Left cardiac atrium (tissue), 4 donors: ENCODE measurements at places on chromosomes 16 and 17.
A peak's percentile ranks its signal among the peaks of the same experiment; 100 is the strongest.

GRCh38 chr17:68356949-68357455, 65.7 kb downstream of the ARSG start:
- DNase-seq: no peak

DNA sequence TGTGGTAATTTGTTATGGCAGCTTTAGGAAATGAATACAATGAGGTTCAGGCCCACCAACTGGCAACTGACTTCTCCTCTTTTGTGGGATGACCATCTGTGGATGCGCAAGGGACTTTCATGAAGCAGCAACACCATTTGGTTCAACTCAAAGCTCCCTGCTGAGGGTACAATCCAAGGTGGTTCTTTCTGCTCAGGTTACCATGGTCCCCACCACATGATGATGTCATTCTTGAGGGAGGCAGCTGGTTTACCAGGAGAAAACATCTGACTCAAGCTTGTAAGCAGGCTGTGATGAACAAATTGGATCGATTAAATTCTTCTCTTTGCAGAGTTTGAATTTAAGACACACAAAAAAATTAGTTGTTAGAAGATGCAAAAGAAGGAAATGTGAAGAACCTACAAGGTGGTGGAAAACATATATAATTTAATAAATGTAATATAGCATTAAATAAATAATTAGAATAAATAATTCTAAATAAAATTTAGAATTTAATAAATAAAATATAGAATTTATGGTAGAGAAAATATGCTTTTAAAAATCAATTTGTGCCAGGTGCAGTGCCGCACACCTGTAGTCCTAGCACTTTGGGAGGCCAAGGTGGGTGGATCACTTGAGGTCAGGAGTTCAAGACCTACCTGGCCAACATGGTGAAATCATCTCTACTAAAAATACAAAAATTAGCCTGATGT, 67.6 kb upstream of the ANKFN1 start:
- no peak for DNase-seq

DNA sequence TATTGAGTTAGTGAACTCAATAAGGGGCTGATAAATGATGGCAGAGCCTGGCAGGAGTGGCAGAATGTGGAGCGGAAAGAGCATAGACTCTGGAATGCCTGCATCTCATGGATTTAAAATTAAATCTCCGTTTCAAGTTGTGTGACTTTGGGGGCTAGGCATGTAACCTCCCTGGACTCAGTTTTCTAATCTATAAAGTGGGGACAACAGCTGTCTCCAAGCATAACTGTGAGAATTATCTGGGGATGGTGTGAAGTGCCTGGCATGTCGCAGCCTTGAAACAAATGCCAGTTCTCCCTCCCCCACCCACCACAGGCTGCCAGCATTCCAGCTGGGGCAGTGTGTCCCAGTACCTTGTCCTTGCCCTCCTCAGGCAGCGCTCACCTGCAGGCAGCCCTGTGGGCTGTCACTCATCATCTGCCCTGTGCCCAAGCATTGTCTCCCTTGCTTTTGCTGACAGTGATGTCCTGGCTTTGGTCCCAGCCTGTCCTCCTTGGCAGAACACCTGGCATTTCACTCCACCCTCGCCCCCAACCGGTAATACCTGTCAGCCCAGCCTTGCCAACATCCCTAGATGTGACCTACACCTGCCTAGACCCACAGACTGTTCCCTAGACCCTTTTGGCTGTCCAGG, 129.6 kb downstream of the MRM1 start:
- DNase-seq: no peak

DNA sequence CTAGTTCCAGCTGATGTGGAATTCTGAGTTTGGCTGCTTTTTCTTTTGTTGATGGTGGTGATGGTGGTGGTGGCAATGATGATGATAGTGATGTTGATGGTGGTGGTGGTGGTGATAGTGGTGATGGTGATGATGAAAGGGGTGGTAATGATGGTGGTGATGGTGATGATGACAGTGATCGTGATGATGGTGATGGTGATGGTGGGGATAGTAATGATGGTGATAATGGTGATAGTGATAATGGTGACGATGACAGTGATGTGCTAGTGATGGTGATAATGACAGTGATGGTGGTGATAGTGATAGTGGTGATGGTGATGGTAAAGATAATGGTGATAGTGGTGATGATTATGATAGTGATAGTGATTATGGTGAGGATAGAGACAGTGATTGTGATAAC, 61.5 kb downstream of the BMERB1 start:
- no peak for DNase-seq

DNA sequence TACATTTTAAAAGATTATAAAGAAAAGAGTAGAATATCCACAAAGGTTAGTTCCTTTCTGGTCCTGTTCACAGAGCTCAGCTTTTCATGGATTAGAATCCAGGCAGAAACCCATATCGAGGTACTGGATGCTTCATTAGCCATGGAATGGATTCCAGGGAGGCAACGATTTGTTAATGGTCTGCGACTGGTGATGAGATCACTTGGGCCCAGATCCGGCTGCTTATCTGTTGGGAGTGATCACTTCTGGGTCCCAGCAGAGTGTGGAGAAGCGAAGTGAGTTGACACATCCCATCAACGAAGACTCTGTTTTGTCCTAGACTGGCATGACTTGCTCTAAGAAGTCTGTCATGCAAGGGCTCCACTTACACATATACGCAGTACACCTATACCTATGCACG, 165.8 kb downstream of the MAF start:
- DNase-seq: no peak

GRCh38 chr17:5745111-5745813, 161.0 kb upstream of the NLRP1 start:
- no peak for DNase-seq

- DNase-seq: no peak
These were observed 991 bp downstream of the DUS1L start for GRCh38 chr17:82064433-82065192.

DNA sequence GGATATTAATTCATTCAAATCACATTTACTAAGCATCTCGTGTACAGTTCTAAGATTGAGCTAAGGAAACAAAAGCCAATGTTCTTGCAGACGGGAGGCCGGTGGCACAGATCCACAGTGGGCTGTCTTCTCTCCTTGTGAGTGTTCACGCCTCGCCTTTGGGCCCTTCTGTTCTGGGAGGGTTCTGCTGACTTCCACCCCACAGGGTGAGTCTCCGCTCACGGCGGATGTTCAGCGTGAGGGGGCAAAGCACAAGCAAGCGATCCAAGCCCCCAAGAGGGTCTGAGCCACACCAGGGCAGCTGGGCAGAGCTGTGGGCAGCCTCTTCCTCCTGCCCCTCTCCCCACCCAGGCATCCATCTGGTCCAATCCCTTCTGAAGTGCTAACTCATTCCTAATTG, 84.3 kb upstream of the DOC2B start:
- DNase-seq: peak; percentile 68

GRCh38 chr16:15571557-15571956, 71.4 kb downstream of the MARF1 start:
- no peak for DNase-seq

DNA sequence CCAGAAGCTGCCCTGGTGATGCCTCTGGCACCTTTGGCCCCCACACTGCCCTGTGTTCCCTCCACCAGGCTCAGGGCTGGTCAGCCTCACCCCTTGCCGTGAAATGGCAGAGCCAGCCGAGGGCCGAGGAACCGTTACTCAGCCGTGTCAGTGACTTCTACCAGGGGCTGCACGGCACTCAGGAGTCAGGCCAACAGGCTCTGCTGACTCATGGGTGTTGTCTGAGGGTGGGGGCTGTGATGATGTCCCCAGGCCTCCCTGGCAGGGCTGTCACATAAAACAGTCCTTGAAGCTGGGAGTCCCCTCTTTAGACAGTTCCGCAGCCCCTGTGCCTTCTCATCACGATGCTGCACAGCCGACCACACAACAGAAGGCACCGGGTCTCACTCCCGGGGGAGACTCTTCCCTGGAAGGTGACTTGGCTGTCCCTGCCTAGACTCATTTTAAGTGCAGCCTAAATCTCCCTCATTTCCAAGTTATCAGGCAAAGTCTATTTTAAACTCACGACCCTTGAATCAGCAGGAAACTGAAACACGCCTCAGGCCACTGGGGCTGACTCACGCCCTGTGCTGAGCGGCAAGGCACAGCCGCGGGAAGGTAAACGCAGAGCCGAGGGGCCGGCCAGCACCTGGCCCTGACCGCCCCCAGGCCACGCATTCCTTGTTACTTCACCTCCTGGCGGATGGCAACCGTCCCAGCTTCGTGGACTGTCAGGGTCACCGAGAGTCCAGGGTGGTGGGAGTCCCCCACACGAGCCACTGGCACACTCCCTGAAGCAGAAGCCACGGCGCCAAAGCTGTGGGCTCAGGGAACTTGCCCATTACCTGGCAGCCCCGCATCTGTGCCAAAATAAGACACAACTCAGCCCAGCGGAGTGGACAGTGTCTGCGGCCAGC, 102.6 kb downstream of the ZNF778 start:
- DNase-seq: peak; percentile 75

GRCh38 chr17:298791-299450, 53.7 kb downstream of the RPH3AL start:
- DNase-seq: peak; percentile 53

DNA sequence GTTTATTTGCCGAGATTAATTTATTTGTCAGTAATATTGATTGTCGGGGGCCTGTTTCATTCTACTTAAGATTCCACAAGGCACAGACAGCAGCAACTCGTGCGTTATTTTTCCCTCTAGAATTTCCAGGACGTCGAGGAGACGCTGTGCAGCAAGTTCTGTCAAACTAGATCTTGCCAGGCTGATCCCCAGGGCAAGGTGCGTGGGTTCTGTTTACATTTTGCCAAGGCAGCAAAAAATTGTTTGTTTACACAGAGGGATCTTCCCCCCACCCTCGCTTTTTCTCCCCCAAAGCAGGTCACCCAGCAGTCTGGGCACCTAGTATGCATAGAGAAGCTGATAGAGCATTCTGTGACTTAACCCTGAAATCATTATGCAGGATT, 111.4 kb downstream of the IRX3 start:
- DNase-seq: no peak

- no peak for DNase-seq
These were observed 116.9 kb upstream of the CDH13 start for GRCh38 chr16:82509691-82510430.

DNA sequence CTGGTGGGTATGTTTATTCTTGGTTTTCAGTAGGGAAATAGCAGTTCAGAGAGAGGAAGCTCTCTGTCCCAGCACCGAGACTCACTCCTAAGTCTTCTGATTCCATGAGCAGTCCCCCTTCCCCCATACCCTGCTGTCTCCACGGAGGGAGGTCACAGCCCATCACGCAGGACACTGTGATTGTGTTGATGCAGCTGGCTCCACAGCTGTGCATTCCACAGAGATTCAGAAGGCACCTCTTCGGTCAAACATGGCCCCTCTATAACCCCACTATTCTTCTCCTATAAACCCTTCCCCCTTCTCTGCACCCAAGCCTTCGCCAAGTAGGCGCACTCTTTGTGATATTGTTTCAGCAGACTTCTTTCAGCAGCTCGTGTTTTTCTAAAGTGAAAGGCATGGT, 104.3 kb upstream of the HLF start:
- DNase-seq: no peak
